Psoas muscle (tissue), 8 donors: ENCODE measurements at places on chromosomes 3 and 15. TPM values are rescaled to one million over a fixed set of nuclear protein-coding genes. Genes with fewer than 3 reads are reported as not detected.

- peak; percentile 15 for DNase-seq
These were observed 40.6 kb upstream of the ADAMTS9 start for GRCh38 chr3:64728428-64728827.

- DNase-seq, result no peak
These were observed 385.4 kb downstream of the MECOM start for GRCh38 chr3:169278092-169278491.

DNA sequence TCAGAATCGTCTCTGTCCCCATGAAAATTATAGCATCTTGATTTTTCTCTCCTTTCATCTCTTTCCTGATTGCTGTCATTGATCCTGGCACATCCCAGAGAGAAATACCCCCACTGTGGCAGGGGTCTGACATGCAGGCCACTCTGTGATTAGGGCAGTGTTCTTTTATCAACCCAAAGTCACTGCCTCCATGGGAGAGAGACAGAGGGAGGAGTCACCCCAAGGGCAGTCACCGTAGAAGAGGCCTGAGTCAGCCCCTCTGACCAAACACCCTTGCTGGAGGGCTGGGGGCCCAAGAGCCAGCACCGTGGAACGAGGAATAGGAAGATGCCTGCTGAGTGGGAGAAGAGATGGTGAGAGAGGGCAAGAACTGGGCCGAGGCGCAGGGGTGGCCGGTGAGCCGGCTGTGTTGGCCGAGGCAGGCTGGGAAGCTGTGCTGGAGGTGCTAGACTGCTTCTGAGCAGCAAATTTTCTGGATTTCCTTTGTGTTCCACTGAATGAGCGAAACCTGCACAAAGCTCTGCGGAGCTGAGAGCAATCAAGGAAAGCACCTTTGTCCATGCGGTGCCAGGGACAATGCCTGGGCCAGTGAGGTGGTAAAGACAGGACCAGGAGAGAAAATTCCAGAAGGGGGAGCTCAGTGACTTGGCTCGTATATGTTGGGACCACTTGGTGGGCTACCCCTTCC, 103.8 kb downstream of the ADCY5 start:
- DNase-seq, result no peak

DNA sequence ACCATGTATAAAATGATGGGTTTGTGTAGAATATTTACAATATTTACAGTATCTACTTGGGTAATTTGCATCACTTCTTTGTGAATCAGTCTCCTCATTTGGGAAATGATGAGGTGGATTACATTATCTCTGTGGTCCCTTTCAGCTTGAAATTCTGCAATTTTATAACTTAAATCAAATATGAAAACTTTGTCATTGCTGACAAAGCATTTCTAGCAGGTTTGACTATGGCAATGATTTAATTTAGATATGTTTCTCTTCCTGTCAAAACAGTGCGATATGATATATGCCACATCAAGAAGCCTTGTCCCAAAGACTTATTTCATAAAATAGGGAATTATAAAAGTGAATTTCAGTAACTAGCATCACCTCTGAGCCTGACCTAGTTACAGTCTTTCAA, 315.8 kb upstream of the MEIS2 start:
- no peak for DNase-seq

GRCh38 chr3:90145094-90145860, 1037.9 kb downstream of the EPHA3 start:
- DNase-seq, result no peak

DNA sequence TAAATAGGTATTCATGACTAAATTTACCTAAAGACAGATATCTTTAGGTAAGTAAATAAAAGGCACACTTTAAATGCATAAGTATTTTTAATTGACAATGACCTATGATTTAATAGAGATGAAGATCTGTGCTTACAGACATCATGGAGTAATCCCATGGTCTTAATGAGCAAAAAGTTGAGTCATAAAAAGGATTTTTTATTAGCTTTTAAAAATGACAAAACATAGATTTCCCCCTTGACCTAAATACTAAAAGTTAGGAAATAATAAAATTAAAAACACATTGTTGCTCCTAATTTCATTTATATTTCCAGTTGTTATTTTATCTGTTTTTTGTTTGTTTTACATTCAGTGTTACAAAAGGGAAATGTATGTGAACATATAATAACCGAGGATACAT, 1005.7 kb downstream of the ROBO1 start:
- no peak for DNase-seq

GRCh38 chr3:1752205-1752604, 346.5 kb upstream of the CNTN4 start:
- DNase-seq, result no peak

- no peak for DNase-seq
These were observed 62.4 kb upstream of the POLG start for GRCh38 chr15:89396723-89397652.

DNA sequence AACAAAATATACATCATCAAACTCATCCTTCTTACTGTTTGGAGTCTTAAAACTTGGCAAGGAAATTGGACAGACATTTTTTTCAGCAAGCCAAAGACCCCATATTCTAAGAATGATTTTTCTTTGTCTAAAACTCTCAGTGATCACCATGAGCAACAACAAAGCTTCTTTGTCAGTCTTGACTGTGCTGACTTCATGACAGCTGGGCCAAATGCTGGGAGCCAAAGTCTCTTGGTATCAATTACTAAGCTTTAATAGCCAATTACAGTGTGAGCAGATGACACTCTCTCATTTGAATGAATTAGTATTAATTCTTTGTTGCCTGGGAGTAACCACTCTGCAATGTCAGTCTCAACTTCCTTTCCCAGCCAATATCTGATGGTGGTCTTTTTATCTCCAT, 48.1 kb upstream of the GK5 start:
- DNase-seq, result no peak

- peak; percentile 25 for DNase-seq
These were observed 643 bp downstream of the MYO5A start for GRCh38 chr15:52527911-52528563.

DNA sequence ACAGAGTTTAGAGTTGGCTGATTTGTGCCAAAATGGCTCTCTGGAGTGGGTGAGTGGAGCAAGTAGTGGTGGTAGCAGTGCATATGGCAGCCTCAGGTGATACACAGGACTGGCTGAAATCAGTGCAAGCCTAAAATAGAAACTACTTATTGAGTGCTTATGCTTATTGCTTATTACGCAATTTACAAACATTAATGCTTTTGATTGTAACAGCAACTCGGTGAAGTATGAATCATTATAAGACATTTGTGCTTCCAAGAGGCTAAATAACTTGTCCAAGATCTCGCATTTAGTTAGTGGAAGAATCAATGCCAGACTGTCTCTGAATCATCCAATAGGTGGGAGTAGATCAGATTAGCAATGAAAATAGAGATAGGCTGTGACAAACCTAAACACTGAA, 353.8 kb downstream of the NAALADL2 start:
- no peak for DNase-seq

- no peak for DNase-seq
These were observed 752.2 kb upstream of the CFAP20DC start for GRCh38 chr3:59802045-59802444.

- no peak for DNase-seq
These were observed 27.1 kb upstream of the GPR156 start for GRCh38 chr3:120311863-120312794.

- no peak for DNase-seq
These were observed 54.0 kb downstream of the MBNL1 start for GRCh38 chr3:152322756-152323155.

DNA sequence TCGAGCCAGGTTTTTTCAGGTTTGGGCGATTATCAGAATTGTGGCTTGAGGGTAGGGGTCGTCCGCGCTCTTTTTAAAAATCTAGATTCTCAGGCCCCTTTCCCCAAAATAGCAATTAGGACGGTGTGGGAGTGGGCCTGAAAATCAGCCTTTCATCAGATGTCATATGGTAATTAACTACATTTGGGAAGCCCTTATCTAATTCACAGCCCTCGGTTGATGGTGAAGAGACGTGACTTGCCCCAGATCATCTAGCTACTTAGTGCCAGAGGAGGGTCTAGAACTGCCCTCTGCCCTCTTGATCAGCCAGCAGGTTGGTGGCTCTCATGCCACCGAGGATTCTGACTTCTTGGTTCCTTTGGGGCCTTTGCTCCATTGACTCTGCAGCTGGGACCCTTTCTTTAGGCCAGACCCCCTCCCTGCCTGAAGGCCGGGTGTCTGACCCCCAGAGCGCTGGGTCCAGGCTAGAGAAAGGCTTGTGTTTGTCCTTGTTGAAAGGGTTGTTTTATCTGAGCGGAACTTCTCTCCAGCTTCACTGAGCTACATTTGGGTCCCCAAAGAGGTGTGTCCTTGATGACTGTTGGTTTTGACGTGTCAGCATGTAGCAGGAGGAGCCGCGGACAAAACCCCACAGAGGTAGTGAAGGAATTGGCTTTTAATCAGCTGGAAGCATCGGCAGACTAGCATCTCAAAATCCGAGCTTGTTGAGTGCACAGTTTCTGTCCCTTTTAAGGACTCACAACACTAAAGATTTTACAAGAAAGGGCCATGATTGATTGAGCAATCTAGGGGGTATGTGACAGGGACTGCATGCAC, 857 bp downstream of the AEN start:
- no peak for DNase-seq

DNA sequence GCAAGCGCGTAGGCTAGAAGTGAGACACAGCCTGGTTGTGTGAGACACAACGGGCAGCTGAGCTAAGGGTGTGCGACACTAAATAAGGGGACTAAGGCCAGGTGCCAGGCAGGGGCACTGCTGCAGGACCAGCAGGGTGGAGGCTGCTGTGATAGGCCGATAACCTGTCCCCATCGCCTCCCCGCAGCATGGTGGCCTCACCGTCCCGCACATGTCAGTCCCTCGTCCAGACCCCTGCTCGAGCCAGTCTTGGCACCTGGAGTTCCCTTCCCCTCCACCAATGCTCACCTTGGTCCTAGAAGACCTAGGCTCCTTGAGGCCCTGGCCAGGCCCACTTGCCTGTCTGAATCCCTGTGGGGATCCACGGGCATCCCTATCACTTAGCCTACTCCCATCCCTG, 96.1 kb downstream of the HMG20A start:
- peak; percentile 12 for DNase-seq

GRCh38 chr3:20104167-20104661, 64.0 kb downstream of the KAT2B start:
- no peak for DNase-seq

GRCh38 chr3:72839057-72839456, 9.2 kb downstream of the SHQ1 start:
- no peak for DNase-seq

- no peak for DNase-seq
These were observed 1.9 kb downstream of the MB21D2 start for GRCh38 chr3:192915722-192916121.

- no peak for DNase-seq
These were observed 212.0 kb downstream of the FEZF2 start for GRCh38 chr3:62161371-62161770.

- DNase-seq, result no peak
These were observed 55.4 kb downstream of the ATG7 start for GRCh38 chr3:11327619-11328018.

DNA sequence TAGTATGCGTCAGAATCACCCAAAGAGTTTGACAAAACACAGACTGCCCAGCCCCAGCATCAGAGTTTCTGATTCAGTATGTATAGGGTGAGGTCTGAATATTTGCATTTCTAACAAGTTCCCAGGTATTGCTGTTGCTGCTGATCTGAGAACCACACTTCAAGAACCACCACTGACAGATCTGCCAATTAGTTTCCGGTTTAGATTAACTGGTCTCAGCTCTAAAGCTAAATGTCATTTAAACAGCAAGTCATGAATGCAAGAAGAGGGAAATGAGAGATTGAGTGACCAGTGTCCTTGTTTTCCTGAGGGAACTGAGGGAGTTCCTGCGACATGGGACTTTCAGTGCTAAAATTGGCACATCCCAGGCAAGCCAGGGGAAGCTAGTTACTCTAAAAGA, 305.0 kb downstream of the ZNF385D start:
- DNase-seq, result no peak

DNA sequence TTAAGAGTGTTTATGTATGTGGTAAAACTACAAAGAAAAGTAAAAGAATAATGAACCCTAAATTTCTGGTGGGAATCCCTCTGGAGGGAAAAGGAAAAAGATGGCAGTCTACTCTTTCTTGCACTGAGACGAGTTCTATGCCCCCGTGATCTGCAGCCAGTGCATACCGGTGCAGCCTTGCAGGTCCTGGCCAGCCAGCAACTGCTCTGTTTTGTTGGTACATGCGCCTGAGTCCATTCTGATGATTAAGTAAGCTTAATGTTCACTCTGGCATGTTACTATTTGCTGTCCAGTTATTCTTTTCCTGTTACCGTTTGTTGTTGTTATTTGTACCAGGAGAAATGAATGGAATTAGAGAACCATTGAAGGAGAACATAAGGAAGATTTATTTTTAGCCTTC, 95.1 kb upstream of the TMC3 start:
- no peak for DNase-seq

DNA sequence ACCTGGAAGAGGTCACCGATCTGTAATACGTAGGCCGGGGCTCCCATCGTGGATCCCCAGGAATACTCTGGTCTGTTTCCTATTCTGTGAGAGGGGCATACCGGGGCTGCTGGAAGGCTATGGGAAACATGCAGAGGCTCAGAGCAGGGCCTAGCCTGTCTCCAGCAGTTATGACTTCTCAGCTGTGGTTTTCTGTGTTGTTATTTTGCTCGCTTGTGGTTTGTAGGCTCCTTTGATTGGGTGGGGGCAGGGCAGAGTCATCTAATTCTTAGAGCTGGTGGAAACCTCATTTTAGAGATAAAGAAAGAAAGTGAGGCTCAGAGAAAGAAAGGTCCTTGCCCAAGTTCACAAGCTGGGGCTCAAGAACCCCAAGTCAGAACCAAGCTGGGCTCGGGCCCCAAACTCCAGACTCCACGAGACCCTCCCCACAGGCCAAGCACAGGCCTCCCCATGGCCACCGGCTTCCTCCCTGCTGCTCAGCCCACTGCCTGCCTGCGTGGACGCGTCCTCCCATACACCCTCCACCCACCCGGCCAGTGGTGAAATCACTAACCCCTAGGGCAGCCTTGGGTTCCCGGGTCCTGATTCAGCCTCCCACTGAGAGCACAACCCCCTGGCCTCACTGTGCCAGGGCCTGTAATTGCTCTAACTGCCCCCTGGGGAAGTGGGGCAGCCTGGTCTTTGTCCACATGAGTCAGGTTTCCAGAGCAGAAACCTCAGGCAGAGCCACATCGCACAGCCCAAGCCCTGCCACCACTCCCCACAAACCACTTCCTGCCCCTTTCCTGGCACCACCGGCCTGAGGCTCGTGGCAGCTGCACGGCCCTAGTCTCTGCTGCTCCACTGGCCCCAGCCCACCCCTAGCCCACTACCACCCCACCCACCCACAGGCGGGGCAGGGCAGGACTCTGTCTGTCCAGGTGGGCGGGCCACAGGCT, 270.8 kb downstream of the UACA start:
- peak; percentile 57 for DNase-seq

GRCh38 chr3:127700406-127700805, 27.7 kb downstream of the ABTB1 start:
- DNase-seq, result no peak

Gene IQCH
- total RNA-seq, result 0.37 TPM

Gene PRKCI
- 9.9 TPM for total RNA-seq

Gene VEPH1
- not detected for total RNA-seq

Gene IGSF11
- 4.5 TPM for total RNA-seq

Gene SPCS1
- 85.6 TPM for total RNA-seq

Gene ATG3
- total RNA-seq, result 38.7 TPM

Gene CLDN1
- total RNA-seq, result 0.39 TPM

Gene GHRL
- 0.88 TPM for total RNA-seq

Gene ZBTB38
- total RNA-seq, result 96.4 TPM

Gene C3orf52
- 1.8 TPM for total RNA-seq
